ENCODE measurements at places on chromosomes 6 and 20.

GRCh38 chr6:32047855-32048766 lies 9.9 kb downstream of the CYP21A2 start:
- DNase-seq = peak; percentile 23

GRCh38 chr6:163828038-163828795 lies 413.7 kb downstream of the QKI start:
- DNase-seq = no peak

DNA sequence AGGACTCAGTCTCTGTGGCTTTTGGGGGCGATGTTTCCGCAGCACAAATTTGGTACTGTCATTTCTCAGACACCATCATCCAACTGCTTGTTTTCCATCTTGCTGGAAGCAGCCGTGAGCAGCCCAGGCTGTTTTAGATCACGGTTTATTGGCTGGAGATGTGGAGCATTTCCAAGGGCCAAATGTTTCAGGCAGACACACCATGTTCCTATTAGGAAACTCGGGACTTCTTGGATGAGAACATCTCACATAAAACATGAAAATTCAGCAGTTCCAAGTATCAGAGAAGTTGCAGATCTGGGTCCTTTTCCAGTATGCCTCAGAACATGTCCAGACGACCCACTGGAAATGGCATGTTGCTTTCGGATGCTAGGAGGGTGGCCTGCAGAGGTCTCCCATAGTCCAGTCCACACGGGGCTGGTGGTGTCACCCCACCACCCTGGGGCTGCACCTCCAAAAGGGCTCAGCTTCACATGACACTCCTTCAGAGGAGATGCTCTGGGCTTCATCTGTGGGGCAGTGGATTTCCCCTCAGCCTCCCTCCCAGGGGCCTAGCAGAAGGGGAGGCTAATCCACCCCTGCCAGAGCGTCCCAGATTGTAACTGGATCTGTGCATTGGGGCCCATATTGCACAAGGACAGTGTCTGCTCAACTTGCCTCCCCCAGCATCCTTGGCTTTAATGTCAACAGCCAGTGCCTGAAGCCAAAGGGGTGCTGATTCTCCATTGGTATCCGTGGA lies 176.3 kb downstream of the SCP2D1 start:
- no peak for DNase-seq

GRCh38 chr20:1330075-1330830 lies 1.3 kb upstream of the SDCBP2 start:
- no peak for DNase-seq

GRCh38 chr6:14144678-14145113 lies 27.1 kb downstream of the CD83 start:
- DNase-seq = peak; percentile 56

- no peak for DNase-seq
These were observed 38.5 kb downstream of the DLGAP4 start for GRCh38 chr20:36344517-36345132.

GRCh38 chr6:70254784-70255183 lies 48.1 kb downstream of the COL9A1 start:
- no peak for DNase-seq

GRCh38 chr6:26375270-26375669 lies 7.6 kb upstream of the BTN2A2 start:
- no peak for DNase-seq

GRCh38 chr20:19888269-19888671 lies 128.9 kb upstream of the NAA20 start:
- no peak for DNase-seq

DNA sequence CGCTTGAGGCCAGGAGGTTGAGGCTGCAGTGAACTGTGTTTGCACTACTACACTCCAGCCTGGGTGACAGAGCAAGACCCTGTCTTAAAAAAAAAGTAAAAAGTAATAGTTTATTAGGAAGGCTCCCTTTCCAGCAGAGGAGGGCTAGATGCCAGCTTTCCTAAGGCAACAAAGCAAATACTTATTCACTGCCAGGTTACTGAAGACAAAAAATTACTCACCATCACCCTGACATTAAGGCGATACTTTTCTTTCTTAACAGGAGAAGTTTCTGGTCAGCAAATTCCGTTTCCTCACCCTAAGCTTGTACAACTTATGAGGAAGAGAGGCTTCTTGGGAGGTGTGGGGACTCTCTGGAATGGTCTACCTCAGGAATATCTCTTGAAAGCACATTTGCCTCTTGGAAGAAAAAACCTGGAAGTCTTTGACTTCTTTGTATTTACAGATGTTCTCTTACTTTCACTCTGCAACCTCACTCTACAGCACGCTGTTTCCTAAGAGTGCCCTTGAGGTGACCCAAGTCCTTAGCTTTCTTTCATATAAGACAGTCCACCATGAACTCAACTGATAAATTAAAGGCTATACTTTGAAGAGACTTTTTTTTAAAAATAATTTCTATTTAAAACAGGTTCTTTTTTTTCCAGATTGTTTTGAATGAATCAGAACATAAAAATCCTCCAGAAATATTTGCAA lies 52.9 kb upstream of the TRAF3IP2 start:
- DNase-seq = no peak

- no peak for DNase-seq
These were observed 194.2 kb downstream of the KHDC1L start for GRCh38 chr6:73030791-73031782.

DNA sequence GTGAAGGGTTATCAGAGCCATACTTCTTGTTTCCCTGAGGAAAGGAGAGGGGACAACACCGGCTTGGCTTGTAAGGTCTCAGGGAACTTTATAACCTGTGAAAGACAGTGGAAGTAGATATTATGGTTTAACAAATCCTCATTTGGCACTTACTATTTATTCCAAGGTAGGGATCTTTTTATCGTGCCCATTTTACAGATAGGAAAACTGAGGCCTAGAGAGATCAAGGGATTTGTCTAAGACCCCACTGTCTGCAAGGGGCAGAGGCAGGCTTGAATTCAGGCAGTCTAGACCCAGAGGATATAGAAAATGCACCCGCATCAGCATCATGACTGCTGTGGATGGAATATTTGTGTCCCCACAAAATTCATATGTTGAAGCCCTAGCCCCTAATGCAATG lies 118.4 kb upstream of the CST7 start:
- DNase-seq = no peak

DNA sequence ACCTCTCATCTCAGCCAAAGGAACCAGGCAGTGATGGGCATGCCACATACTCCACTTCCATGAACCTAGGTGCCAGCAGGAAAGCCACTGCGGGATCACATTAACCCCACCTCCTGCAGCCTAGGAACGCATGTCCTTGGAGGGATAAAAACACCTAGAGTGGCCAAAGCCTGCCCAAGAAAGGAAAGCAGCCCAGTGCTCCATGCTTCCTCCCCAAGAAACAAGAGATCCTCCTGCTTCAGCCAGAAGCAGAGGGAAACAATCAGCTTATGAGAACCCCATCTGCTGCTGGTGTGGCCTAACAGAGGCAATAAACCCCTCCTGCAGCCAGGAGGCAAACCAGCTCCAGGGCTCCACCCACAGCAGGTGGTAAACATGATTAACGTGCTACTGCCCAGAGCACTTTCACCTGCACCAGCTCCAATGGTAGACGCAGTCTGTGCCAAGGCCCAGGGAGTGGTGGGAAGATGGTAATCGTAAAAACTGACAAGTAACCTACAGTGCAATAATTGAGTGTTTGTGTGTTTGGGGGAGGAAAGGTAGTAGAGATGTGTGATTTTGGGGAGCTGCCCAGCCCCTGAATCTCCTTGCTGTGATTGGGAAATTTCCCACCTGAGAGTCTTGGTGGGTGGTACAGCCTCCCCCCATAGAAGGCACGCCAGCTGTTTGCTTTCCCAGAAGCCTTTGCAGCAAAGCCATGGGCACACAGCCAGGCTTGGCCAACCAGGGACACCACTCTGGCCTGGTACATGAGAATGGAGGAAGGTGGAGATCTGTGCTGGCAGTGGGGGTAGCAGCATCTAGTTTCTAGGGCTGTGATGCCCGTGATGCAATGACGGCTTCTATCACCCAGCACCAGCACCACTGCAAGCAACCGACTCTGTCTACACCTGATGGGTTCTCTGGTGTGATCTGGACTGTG lies 50.6 kb upstream of the TBC1D7 start:
- no peak for DNase-seq

DNA sequence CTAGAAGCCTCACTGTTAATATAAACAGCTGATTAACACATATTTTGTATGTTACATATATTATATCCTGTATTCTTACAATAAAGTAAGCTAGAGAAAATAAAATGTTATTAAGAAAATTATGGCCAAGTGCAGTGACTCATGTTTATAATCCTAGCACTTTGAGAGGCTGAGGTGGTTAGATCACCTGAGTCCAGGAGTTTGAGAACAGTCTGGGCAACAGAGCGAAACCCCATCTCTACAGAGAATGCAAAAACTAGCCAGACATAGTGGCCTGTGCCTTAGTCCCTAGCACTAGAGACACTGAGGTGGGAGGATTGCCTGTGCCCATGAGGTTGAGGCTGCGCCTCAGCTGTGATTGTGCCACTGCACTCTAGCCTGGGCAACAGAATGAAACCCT lies 81.9 kb downstream of the NCOA3 start:
- no peak for DNase-seq

GRCh38 chr20:41002842-41003142 lies 25.8 kb upstream of the TOP1 start:
- no peak for DNase-seq

DNA sequence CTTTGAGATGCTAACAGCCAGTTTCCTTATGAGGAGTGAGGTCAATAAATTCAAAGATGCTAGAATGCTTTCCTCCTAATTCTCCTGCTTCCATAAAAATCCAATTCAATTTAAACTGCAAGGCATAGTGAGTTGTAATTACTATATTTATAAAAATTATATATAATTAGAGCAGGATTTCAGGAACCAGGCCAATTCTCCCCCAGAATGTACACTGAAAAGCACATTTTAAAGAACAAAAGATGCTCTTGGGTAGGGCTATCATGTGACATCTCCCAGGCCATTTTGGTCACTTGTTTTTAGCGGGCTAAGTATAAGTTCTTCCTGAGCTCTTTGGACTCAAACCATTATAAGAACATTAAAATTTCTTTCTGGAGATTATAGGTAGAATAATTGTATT lies 195.7 kb upstream of the KCNG1 start:
- DNase-seq = no peak

- no peak for DNase-seq
These were observed 5.5 kb upstream of the UTRN start for GRCh38 chr6:144279484-144280150.

DNA sequence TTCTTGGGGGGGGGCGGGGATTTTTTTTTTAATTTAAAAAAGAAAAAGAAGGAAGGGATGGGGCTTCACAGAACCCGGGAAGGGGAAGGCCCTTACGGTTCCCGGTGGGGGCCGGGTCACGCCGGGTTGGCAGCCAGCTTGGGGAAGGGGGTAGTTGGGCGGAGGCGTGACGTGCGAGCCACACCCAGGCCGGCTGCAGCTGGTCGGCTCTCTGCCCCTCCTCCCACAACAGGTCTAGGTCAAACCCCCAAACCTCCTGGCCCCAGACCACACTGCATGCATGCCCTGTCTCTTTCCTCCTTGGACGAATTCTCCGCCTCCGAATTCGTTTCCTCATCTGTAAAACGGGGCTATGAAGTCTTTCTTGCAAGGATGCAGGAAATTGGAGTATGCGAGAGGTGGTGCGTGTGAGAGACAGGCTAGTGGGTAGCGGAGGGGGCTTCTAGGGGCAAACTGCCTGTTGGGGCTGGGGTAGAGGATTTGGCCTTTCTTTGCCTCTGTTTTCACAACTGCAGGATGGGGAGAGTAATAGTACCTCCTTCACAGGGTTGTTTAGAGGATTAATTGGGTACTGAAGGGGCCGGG lies 828 bp downstream of the HCK start:
- DNase-seq = no peak

DNA sequence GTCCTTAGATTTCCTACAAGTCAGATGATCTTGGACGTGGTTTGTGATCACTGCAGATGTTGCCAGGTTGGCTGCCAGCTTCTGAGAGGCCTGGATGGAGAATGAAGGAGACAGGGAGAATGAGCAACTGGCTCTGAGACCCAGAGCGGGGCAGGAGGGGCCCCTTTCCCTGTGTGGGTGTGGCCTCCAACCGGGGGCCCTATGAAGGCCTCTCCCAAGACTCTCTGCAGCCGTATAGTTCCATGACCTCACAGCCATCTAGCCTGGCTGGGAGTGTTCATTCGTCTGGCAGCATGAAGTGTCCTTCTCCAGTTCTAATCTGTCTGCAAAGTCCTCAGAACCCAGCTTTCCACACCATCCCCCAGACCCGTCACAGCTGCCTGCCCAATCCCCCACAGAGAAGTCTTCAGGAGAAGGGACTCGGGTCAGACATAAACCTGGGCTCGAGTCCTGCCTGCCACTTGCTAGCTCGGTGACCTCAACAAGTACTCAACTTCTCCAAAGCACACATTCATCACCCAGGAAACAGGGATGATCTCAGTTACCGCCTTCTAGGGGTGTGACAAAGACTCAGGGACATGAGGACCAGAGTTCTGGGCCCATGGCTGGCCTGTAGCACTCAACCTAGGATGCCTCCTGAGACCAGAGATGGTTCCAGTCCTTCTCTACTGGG lies 122.6 kb downstream of the EDN3 start:
- DNase-seq = no peak

DNA sequence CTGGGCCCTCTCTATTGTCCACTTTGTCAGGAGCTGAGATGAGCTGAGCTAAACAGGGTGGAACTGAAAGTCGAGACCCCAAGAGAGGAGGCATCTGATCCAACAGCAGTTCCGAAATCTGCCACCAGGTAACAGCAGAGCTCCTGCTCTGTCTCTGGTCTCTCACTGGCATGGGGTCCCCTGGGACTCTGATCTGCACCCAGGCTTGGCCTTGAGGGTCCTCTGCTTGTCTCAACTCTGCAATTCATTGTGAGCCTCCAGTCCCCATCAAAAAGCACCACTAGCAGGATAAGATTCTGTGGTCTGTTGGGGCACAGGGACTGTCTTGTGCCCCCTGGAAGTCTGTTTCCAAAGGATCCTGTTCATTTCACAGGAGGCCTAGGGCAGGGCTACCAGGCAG lies 62.5 kb upstream of the TOP1 start:
- no peak for DNase-seq

GRCh38 chr20:25309395-25310267 lies 61.7 kb downstream of the PYGB start:
- DNase-seq = no peak

Data from activated CD4-positive, CD25-positive, alpha-beta regulatory T cell treated with anti-CD3 and anti-CD28 coated beads, Interleukin-2, amount 50 U/mL, for 16 hours (primary cell).